ENCODE measurements at places on chromosomes 1 and 21.

DNA sequence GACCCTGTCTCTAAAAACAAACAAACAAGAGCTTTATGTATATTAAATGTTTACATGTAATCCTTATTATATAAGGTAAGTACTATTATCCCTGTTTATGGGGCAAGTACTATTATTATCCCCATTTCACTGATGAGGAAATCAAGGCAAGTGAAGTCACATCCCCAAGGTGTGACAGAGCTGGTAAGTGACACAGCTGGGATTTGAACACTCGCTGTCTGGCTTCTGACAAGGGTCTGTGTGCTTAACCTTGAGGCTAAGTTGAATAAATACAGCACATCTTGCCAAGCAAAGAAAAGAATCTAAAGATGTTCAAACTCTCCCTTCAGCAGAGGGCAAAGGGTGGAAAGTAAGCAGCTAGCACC is 167.9 kb upstream of the IRF2BP2 start:
- no peak for DNase-seq

GRCh38 chr1:36988741-36989193 is 45.5 kb downstream of the GRIK3 start:
- no peak for DNase-seq

- no peak for DNase-seq
Measured at GRCh38 chr1:179046808-179047635, 21.3 kb downstream of the FAM20B start.

DNA sequence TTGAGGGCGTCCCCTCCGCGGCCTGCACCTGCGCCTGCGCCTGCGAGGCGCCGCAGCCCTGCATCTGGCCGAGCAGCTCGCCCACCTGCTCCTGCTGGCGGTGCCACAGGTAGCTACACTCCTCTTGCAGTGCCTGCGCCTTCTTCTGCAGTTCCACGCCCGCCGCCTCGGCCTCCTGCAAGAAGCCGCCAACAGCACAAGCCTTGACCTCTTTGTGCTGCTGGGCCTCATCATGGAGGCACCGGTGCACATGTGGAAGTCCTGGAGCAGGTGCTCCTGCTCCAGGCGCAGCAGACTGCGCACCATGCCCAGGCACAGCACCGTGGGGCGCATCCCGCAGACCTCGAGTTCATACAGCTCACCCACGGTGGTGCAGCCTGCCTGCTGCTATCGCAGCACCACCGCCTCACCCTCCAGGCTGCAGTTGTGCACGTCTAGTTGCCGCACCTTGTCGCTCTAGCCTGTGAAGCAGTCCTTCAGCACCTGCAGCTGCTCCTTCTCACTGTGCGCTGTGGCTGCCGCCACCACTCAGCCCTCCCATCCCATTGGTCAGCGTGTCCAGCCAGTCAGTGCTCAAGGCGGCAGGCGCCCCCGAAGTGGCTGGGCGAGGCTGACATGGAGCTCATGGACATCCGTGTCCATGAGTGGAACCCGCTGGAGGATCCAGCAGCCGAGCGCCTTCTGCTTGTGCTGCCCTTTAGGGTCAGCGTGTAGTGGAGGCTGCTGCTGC is 12.2 kb upstream of the CD2 start:
- no peak for DNase-seq

DNA sequence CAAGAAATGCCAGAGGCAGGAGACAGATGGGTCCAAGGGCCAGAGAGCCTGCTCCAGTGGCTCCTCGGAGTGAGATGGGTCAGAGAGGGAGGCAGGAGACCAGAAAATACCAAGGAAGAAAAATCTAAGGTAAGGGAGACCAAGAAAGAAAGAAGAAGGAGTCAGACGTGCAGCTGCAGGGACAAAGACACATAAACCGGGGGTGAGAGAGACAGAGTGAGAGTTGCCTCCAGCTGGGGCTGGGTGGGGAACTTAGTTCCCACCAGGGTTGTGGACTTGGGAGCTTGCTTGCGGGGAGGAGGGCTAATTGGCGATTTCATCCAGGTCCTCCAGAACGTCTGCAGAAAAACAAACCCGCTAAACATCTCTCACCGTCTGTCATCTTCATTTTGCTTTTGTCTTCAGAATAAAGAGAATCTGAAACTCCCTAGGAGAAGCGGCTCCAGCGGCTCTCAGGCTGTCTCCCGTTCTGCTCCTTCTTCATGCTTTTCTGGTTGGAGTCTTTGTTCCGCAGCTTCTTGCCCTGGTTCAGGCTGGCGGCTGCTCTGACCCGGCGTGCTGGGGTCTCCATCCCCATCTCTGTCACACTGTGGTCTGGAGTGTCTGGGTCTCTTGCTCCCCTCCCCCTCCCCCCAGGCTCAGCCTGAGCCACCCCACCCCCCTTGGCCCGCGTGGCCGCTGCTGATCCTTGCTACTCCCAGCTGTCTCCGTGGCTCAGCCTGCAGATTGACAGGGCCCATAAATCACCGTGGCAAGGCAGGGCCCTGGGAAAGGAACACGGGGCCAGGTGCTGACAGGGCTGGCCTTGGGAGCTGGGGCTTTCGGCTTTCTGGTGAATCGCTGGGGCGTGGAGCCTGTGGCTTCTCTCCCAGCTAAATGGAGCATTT is 66.6 kb downstream of the UBIAD1 start:
- no peak for DNase-seq

DNA sequence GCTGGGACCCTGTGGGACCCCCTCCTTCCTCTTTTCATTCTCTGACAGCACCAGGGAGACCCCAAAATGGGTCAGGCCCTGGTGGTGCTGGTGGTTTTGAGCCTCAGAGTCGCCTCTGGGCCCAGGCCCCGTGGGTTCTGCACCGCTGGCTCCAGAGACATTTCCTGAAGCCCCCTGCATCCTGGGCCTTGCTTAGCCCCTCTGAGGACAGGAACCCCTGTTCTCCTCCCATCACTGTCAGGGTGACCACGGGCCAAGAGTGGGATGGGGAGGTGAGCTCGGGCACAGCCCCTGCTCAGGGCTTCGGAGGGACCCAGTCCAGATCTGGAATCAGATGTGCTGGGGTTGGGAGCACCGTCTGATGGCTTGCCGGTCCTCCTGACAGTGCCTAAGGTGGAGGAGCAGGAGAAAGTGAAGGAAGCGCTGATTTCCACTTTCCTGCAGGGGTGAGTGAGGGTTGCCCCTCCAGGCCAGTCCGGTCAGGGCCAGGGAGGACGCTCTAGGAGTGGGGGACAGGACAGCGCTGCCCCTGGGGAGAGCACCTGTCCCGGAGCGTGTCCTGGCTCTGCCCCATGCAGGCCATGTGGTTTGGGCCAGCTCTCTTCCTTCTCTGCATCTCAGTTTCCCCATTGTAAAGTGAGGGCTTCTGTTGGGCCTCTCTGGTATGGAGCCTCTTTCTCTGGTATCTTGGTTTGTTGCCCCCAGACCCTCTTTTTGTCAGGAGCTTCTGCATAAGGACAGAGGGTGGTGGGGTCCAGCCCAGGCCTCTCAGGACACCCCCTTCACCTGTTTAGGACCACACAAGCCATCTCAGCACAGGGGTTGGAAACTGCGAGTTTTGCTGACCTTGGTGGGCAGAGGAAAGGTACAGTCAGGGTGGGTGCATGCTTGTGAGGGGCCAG is 71.0 kb downstream of the TRIM11 start:
- DNase-seq = no peak
